ENCODE measurements at places on chromosomes 12 and 14.
A peak's percentile ranks its signal among the peaks of the same experiment; 100 is the strongest.

- DNase-seq: no peak
Observed at GRCh38 chr14:50859296-50859624, 12.6 kb upstream of the ABHD12B start.

- DNase-seq: no peak
Observed at GRCh38 chr12:11759899-11760298, 110.4 kb downstream of the ETV6 start.

DNA sequence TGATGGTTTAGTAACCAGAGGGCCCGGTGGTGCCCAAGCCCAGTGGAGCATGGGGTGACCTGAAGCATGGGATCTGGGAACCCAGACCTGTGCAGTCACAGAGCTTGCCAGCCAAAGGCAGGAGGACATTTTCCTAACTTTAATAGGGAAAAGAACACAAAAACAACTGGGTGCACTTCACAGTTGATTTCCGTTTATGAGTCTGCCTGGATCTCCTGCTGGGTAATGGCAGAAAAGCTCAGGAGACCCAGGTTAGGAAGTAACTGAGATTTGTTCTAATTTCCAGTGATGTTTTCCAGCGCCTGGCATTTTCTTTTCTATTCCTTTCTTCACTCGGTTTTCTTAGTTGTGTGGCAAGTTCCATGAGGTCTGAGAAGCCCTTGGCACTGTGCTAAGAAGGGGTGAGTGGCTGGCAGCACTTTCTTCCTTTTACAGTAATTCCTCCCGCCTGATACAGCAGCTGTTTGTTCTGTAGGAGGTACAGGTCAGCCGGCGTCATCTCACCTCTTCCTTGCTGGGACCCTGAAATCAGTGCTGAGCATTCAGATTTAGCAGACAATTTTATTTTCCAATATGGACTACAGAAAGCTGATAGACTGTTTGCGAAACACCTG lies 5.1 kb downstream of the CACNA1C start:
- DNase-seq: no peak

DNA sequence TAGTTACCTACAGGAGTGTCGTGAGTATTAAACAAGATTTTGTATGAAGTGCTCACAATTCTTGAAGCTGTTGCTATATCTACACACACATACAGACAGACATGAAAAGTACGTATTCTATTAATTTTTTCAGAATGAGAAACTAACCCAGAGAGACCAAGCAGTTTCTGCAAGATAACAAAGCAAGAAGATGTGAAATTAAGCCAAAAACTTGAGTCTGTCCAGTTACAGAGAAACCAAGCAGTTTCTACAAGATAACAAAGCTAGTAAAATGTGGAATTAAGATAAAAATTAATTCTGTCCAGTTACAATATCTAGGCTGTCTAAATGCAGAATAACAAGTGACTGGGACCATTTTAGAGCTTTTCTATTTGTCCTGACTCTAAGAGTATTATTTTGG lies 132.4 kb downstream of the ALG10B start:
- DNase-seq: no peak

DNA sequence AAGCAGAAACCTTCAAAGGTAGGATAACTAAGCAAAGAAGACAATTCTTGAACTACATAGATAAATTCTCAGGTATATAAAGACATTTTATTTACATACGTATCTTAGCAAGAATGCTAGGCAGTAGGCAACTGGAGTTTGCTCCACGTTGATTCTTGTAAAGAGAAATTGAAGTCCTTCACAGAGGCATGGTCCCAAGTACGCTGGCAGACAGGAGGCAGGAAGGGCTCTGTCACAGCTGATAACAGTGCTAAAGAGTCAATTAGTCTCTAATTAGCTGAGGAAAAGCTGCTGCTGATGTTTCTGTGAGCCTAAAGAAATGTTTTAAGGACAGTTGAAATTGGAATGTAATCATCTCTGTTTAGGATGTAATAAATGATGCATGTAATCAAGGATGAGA lies 146.8 kb downstream of the METTL25 start:
- DNase-seq: no peak

- no peak for DNase-seq
Observed at GRCh38 chr12:78194448-78194847, 363.8 kb downstream of the NAV3 start.

- no peak for DNase-seq
Observed at GRCh38 chr12:91053951-91054715, 3.7 kb downstream of the KERA start.

GRCh38 chr14:54312166-54312801 lies 84.5 kb upstream of the CDKN3 start:
- no peak for DNase-seq

- peak; percentile 26 for DNase-seq
Observed at GRCh38 chr14:56212521-56212920, 94.3 kb downstream of the PELI2 start.

- DNase-seq: no peak
Observed at GRCh38 chr14:73755434-73756014, 41.3 kb upstream of the PNMA1 start.

DNA sequence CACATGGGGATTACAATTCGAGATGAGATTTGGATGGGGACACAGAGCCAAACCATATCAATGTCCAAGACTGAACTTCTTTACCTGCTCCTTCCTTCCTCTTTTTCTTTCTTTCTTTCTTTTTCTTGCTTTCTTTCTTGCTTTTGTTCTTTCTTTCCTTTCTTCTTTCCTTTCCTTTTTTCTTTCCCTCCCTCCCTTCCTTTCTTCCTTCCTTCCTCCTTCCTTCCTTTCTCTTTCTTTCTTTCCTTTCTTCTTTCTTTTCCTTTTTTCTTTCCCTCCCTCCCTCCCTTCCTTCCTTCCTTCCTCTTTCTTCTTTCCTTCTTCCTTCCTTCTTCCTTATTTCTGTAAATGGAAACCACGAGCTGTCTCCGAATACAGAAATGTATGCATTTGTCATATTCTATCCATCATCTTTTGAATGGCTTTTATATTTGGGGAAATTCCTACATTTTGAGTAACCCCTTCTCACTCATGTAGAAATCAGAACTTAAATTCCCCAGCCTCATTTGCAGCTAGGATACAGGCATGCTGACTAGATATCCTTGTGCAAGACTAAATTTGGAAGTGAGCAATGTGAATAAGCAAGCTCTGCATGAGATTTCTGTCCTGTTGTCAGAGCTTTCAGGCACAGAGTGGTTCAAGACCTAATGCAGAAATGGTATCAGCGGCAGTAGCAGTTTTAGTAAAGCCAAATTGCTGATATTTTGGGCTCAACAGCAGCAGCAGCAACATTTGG lies 11.5 kb downstream of the GPR33 start:
- no peak for DNase-seq

DNA sequence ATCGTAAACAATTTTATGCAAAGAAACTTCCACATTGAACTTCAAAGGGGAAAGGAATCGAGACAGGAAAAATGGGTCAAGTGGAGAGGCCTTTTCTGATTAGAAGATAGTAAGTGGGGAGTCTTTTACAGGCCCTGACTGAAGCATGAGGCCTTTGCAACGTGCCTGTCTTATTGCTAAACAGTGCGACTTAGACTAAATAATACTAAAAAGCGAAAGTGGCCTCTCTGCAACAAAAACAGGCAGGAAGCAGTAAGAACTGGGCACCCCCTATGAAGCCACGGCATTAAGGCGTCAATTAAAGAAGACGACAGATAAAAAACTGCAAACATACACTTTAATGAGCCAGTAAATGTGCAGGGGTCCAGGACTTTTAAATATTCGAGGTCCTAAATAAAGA lies 283.4 kb upstream of the GRIP1 start:
- peak; percentile 78 for DNase-seq

- DNase-seq: no peak
Observed at GRCh38 chr14:102799684-102800562, 22.7 kb downstream of the TRAF3 start.

DNA sequence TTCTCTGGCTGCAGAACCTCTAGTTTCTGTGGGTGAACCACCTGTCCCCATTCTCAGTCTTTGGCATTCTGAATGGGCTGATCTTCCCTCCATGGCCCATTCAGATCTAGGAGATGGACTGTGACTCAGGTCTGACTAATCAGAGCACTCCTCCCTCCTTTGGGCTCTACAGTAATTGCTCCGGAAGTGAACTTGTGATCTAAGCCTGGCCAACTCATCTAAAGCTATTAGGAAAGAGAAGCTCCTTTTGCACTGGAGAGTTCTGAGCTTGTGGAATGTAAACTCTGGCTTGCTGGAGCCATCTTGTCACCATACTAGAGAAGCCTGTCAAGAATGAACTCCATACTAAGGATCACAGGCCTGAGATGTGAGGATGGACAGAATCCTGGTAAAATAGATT lies 168.2 kb downstream of the SUDS3 start:
- peak; percentile 93 for DNase-seq

DNA sequence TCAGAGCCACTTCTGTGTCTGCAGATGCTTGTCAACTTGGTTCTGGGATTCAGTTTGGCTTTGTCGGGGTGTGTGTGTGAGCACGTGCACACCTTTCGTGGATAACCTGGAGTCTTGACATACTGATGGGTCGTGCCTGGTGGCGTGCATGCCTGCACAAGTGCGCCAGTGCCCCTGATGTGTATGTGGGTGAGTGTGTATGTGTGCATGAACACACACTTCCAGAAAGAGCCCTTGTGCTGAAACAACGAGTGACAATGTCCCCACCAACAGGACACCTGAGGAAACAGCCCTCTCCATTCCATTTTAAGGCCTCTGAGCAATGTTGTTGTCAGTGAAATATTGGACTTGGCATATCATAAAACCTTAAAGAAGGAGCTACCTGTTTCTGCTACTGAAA lies 53.9 kb downstream of the SMUG1 start:
- no peak for DNase-seq

- peak; percentile 62 for DNase-seq
Observed at GRCh38 chr14:69719501-69719951, 47.4 kb upstream of the SRSF5 start.

Data from MV-4-11 (cell line).